Keratinocyte (primary cell): ENCODE measurements at places on chromosomes 12 and 14. TPM values are rescaled to one million over a fixed set of nuclear protein-coding genes. Genes with fewer than 3 reads are reported as not detected.

GRCh38 chr12:20097626-20098025, 270.7 kb upstream of the PDE3A start:
- H3K4me1 ChIP-seq: no peaks in the 10 kb centered on the region
- H3K36me3 ChIP-seq: no peaks in the 10 kb centered on the region
- no peak overlapping the region for H3K4me3 ChIP-seq
- DNase-seq: no peak

DNA sequence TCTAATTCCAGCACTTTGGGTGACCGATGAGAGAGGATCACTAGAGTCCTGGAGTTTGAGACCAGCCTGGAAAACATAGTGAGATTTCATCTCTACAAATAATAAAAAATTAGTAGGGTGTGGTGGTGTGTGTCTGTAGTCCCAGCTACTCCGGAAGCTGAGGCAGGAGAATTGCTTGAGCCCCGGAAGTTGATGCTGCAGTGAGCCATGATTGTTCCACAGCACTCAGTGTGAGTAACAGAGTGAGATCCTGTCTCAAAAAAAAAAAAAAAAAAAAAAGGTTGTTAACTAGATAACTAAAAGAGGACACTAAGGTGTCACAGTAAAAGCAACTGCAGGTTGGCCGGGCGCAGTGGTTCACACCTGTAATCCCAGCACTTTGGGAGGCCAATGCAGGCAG, 121.3 kb upstream of the MAX start:
- H3K27ac ChIP-seq: no peak overlapping the region
- H3K4me3 ChIP-seq: no peak overlapping the region
- no peak for DNase-seq
- H3K27me3 ChIP-seq: no peaks in the 10 kb centered on the region
- no peaks in the 10 kb centered on the region for H3K36me3 ChIP-seq

- no peak overlapping the region for H3K4me3 ChIP-seq
- no peaks in the 10 kb centered on the region for H3K4me1 ChIP-seq
- peaks cover 3% of the 10 kb centered on the region for H3K36me3 ChIP-seq
- no peaks in the 10 kb centered on the region for H3K27me3 ChIP-seq
- no peak for DNase-seq
Observed at GRCh38 chr14:91170504-91171121, 56.7 kb downstream of the DGLUCY start.

GRCh38 chr12:29545102-29545467, 47.6 kb upstream of the OVCH1 start:
- no peaks in the 10 kb centered on the region for H3K27me3 ChIP-seq
- no peaks in the 10 kb centered on the region for H3K4me1 ChIP-seq
- H3K36me3 ChIP-seq: no peaks in the 10 kb centered on the region
- no peak overlapping the region for H3K4me3 ChIP-seq
- H3K27ac ChIP-seq: no peak overlapping the region

- H3K27ac ChIP-seq: peak overlapping the region; percentile 30
- no peaks in the 10 kb centered on the region for H3K36me3 ChIP-seq
- no peak overlapping the region for H3K4me3 ChIP-seq
- no peaks in the 10 kb centered on the region for H3K27me3 ChIP-seq
- DNase-seq: peak; percentile 56
Observed at GRCh38 chr12:67077617-67078016, 191.5 kb upstream of the CAND1 start.

DNA sequence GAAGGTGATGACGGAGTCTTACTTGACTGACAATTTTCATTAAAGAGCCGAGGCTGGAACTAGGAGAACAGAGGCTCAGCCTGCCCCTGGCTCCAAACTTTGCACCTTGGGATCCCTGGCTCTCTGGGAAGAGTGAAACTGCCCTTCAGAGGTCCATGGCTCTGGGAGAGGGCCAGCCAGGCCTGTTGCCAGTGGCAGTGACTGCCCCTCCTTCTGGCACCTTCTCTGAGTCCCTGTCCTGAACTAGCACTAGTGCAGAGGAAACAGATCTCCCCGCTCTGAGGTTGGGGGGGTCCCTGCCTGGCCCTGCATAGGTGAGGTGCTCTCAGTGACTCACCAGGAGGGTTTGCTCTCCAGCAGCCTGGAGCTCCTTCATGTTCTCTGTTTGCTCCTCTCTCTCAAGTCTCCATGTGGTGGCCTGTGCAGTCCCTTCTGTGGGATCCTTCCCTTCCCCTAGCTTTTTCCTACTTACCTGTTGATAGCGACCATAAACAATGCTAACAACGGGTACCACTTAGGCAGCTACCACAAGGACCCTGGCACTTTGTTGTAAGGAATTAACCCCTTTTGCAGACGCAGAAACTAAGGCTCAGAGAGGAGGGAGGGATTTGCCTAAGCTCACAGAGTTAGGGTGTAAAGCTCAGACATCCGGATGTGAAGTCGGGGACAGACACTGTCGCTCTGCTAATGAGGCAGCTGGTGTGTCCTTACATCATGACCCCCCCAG, 22.4 kb downstream of the FAM222A start:
- no peak overlapping the region for H3K4me3 ChIP-seq
- H3K27ac ChIP-seq: no peak overlapping the region
- no peaks in the 10 kb centered on the region for H3K27me3 ChIP-seq
- H3K36me3 ChIP-seq: no peaks in the 10 kb centered on the region

DNA sequence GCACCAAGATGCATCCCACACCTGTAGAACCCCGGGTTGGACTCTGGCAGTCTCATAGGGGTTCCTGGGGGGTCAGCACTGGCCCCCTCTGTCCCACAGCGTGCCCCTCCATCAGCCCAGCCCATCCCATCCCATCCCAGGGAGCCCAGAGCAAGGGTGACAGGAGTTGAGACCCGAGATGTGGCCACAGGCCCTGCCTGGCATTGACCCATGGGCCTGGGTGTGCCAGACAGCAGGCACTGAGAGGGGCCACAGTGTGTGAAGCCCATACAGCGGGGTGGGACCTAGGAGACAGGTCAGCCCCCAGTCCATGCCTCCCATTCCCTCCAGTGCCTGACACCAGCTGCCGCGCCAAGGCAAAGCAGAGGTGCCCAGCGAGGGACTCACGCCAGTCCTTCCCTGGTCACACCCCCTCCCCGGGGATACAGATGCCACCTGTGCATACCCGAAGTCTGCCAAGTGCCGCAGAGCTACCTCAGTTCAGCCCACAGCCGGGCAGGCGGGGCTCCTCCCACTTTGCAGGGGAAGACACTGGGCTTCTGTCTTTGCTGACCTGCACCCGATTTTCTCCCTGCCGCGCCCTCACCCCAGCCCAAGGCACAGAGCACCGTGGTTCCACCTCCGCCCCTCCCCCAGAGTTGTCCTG, 50.4 kb downstream of the CYP46A1 start:
- H3K36me3 ChIP-seq: no peaks in the 10 kb centered on the region
- H3K4me1 ChIP-seq: peaks cover 5% of the 10 kb centered on the region
- no peak overlapping the region for H3K4me3 ChIP-seq
- DNase-seq: no peak
- H3K27me3 ChIP-seq: peaks cover 72% of the 10 kb centered on the region

- no peak overlapping the region for H3K4me3 ChIP-seq
- no peak overlapping the region for H3K27ac ChIP-seq
- peaks cover 6% of the 10 kb centered on the region for H3K4me1 ChIP-seq
- DNase-seq: no peak
Observed at GRCh38 chr12:132907216-132907615, 19.8 kb upstream of the CHFR start.

GRCh38 chr12:114343585-114344302, 62.2 kb downstream of the TBX5 start:
- H3K4me1 ChIP-seq: no peaks in the 10 kb centered on the region
- no peak for DNase-seq
- no peaks in the 10 kb centered on the region for H3K36me3 ChIP-seq
- no peaks in the 10 kb centered on the region for H3K27me3 ChIP-seq
- H3K4me3 ChIP-seq: no peak overlapping the region
- H3K27ac ChIP-seq: no peak overlapping the region

DNA sequence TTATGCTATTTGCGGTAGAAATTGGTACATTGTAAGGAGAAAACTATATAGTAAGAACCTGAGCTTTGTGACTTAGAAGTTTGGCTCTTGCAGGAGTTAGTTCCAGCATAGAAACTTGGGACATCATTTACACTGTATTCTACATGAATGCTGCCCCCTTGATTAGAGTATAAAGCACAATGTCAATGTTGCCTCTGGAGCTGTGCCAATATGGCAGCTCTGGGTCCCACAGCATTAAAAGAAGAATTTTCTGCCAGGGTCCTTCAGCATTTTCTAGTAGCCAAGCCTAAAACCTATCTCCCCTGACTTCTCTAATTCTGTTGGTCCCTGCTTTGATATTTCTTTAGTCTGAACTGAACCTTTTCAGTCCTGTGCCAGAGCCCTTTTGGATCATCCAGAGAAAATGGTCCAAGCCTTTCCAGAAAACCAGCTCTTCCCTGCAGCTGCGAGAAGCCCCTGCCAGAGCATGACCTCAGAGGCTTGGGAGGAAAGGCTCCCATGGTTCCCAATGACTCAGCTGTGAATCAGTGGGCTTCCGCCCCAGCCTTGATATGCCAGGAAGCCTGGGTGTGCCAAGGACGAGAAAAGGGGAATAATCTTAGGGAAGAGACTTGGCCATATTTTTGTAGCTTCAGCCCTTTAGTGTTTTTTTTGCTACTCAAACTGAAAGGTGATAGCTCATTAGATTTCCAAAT, 43.2 kb downstream of the PLEKHG7 start:
- DNase-seq: peak; percentile 63
- peak overlapping the region; percentile 65 for H3K27ac ChIP-seq
- no peak overlapping the region for H3K4me3 ChIP-seq
- H3K4me1 ChIP-seq: peaks cover 15% of the 10 kb centered on the region

GRCh38 chr14:55075628-55076175, 24.3 kb downstream of the MAPK1IP1L start:
- H3K36me3 ChIP-seq: no peaks in the 10 kb centered on the region
- no peaks in the 10 kb centered on the region for H3K27me3 ChIP-seq
- H3K4me1 ChIP-seq: peaks cover 73% of the 10 kb centered on the region
- DNase-seq: no peak
- H3K4me3 ChIP-seq: no peak overlapping the region

- no peaks in the 10 kb centered on the region for H3K4me1 ChIP-seq
- DNase-seq: no peak
- no peaks in the 10 kb centered on the region for H3K36me3 ChIP-seq
- H3K27me3 ChIP-seq: no peaks in the 10 kb centered on the region
- no peak overlapping the region for H3K27ac ChIP-seq
Observed at GRCh38 chr14:82546401-82546800, 1012.7 kb upstream of the SEL1L start.

- H3K36me3 ChIP-seq: no peaks in the 10 kb centered on the region
- DNase-seq: no peak
- no peak overlapping the region for H3K27ac ChIP-seq
- H3K4me3 ChIP-seq: no peak overlapping the region
- no peaks in the 10 kb centered on the region for H3K4me1 ChIP-seq
- no peaks in the 10 kb centered on the region for H3K27me3 ChIP-seq
Observed at GRCh38 chr14:88013750-88014349, 8.9 kb downstream of the GPR65 start.

GRCh38 chr14:79442786-79443185, 768.5 kb downstream of the DIO2 start:
- H3K27ac ChIP-seq: no peak overlapping the region
- no peaks in the 10 kb centered on the region for H3K36me3 ChIP-seq
- no peaks in the 10 kb centered on the region for H3K27me3 ChIP-seq
- DNase-seq: no peak
- H3K4me3 ChIP-seq: no peak overlapping the region

DNA sequence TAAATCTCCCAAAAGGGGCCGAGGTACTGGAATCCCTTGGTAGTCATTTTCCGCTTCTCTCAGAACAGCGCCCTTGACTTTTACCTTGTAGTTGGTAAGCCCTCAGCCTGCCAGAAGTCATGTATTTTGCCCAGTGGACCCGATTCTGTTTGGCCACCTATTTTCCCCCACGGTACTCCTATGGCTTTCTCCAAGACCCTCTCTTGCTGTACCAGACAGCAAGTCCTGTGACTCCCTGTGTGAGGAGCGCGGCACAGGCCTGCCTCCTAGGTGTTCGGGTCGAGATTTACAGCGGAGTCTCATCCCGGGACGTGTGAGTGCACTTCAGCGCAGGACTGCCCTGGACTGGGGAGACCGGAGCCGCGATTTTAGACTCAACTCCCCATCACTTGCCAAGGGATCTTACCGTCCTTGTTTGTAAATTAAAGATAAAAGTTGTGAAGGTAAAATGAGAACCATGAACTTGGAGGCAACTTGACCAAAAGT, 1.1 kb upstream of the MBD6 start:
- H3K27me3 ChIP-seq: no peaks in the 10 kb centered on the region
- H3K27ac ChIP-seq: peak overlapping the region; percentile 92
- peaks cover 27% of the 10 kb centered on the region for H3K36me3 ChIP-seq
- DNase-seq: no peak
- peak overlapping the region; percentile 12 for H3K4me3 ChIP-seq

DNA sequence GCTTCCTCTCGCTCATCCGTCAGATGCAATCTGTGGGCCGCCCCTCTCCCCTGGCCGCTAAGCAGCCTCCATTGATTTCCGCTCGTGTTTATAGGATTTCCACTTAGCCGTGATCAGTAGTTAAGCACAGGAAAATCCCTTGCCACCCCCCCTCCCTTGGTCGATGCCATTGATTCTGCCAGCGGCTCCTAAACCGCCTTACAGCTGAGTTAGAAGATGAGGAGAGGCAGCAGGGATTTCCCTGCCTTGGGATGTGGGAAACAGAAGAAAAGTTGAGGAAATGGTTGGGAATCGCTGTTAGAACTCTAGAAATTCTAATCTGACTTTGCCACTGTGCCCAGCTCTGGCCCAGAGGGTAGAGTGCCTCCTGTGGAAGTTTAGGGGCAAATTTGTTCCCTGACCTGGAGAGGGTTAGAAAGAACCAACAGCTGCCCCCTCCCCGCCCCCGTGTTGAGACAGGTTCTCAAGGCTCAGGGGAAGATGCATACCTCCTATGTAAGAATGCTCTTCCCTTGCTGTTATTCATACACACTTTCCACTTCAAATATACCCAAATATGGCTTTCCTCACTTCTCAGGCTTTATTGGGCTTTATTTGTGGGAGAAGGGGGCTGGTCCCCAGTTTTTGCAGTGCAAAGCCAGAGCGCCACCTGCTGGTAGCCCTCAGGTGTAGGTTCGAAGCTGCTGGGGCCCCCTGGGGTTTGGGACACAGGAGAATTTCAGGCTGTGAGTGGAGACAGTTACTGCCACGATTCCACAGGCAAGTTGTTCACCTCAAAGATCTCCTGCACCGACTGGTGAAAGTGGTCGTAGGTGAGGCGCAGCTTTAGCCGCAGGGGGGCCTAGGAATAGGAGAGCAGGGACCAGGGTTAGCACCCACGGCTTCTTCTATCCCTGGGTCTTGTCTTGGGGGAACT, 3.2 kb downstream of the THTPA start:
- H3K4me3 ChIP-seq: no peak overlapping the region
- no peaks in the 10 kb centered on the region for H3K27me3 ChIP-seq
- H3K27ac ChIP-seq: no peak overlapping the region
- H3K4me1 ChIP-seq: peaks cover 11% of the 10 kb centered on the region

GRCh38 chr12:104339663-104340062, 36.1 kb downstream of the EID3 start:
- H3K36me3 ChIP-seq: peaks cover 53% of the 10 kb centered on the region
- no peaks in the 10 kb centered on the region for H3K4me1 ChIP-seq

Gene GPR137C
- polyA plus RNA-seq: 0.03 to 0.11 TPM (median 0.05 TPM) in 3 replicates

Gene TMCC3
- 14.8 to 20.0 TPM (median 18.9 TPM) in 3 replicates for polyA plus RNA-seq

Gene RTL1
- polyA plus RNA-seq: not detected in 3 replicates

Gene POLE2
- 4.0 to 14.1 TPM (median 8.4 TPM) in 3 replicates for polyA plus RNA-seq

Gene YBX3
- 127 to 367 TPM (median 170 TPM) in 3 replicates for polyA plus RNA-seq

Gene RHOJ
- polyA plus RNA-seq: 0.24 to 0.46 TPM (median 0.26 TPM) in 3 replicates
